ENCODE measurements at places on chromosomes 13 and 19. TPM values are rescaled to one million over a fixed set of nuclear protein-coding genes. Genes with fewer than 3 reads are reported as not detected.

The BICRA gene
- total RNA-seq, result 9.8 TPM

The CALR3 gene
- total RNA-seq, result not detected

The ARHGAP33 gene
- 85.5 TPM for total RNA-seq

The NLRP4 gene
- under 0.01 TPM for total RNA-seq

The ODAD3 gene
- 0.47 TPM for total RNA-seq

The NANOS2 gene
- not detected for total RNA-seq

The KLF1 gene
- 0.31 TPM for total RNA-seq

The AMH gene
- total RNA-seq, result not detected

The REEP6 gene
- total RNA-seq, result 0.31 TPM

DNA sequence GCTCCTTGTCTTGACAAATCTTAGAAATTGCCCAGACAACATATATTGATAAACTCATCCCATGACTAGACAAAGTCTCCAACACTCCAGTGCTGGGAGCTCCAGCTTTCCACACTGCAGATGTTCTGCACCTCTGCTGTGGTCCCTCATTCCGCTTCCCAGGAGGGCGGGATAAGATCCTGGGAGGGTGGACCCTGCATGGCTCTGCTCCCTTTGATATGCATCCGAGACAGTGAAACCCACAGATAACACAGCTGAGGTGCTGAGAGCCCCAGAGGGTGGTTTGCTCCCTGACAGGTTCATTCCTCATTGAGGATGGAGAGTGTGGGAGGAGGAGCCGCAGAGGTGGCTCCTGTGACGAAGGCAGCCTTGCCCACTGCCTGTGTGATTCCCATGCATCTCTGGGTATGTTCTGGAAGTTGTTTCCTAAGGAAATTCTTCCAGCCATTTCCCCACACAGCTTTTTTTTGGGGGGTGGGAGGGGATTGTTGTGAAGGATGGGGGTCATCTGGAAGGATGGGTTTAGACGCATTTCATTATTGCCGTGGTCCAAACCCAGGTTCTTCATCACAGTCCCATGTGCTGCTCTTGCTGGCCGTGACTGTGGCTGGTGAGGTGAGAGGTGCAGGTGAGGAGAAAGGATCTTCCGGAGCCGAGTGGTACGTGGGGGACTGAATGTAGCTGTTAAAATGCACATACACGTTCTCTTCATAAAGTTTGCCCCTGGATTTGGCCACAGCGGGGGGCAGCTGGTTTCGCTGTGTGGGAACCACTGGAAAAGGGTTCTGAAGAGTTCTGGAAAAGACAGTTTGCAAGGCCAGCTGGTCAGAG is 46.4 kb downstream of the SLC7A9 start:
- DNase-seq, result no peak

DNA sequence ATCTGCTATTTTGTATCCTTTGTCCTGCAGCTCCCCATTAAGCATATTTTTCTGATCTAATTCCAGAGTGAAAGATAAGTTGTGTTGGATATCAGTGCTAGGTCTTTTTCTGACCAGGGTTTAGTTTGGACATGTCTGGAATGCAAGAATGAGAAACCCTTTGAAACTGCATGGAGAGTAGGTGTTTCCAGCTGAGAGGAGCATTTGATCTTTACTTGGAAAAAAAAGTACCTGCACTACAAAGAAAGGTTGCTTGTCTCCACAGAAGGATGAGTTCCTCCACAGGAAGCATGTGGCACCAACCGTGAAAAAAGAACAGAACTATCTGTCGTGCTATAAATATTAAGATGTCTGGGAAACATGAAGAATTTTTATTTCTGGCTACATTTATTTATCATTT is 36.6 kb upstream of the MED4 start:
- no peak for DNase-seq

- no peak for DNase-seq
These were observed 67.8 kb downstream of the RXFP2 start for GRCh38 chr13:31807090-31807541.

- DNase-seq, result no peak
These were observed 20.1 kb downstream of the DEDD2 start for GRCh38 chr19:42197375-42197817.

- DNase-seq, result no peak
These were observed 61.4 kb downstream of the KDM4B start for GRCh38 chr19:5030136-5030820.

GRCh38 chr19:10334588-10335351 is 1.4 kb upstream of the RAVER1 start:
- DNase-seq, result peak; percentile 48

DNA sequence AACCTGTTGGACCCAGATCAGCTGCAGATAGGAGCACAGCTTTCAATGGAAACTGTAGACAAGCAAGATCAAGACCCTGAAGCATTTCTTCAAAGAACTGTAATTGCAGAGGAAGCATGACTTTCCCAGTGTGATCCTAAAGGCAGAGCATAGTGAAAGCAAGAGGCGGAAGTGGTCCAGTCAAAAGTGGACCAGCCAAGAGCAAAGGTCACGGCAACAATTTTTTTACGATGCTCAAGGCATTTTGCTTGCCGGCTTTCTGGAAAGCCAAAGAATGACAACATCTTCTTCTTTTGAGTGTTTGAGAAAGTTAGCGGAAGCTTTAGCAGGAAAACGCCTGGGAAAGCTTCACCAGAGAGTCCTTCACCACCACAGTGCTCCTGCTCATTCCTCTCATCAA is 111.6 kb downstream of the RNF17 start:
- no peak for DNase-seq

DNA sequence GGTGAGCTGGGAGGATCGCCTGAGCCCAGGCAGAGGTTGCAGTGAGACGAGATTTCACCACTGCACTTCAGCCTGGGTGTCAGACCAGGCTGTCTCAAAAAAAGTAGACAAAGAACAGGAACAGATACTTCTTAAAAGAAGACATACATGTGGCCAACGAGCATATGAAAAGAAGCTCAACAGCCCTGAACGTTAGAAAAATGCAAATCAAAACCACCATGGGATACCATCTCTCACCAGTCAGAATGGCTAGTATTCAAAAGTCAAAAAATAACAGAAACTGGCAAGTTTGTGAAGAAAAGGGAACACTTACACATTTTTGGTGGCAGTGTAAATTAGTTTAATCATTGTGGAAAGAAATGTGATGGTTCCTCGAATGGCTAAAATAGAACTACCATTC is 3.0 kb upstream of the LGALS14 start:
- no peak for DNase-seq

- DNase-seq, result no peak
These were observed 12.2 kb upstream of the EVI5L start for GRCh38 chr19:7817801-7818200.

DNA sequence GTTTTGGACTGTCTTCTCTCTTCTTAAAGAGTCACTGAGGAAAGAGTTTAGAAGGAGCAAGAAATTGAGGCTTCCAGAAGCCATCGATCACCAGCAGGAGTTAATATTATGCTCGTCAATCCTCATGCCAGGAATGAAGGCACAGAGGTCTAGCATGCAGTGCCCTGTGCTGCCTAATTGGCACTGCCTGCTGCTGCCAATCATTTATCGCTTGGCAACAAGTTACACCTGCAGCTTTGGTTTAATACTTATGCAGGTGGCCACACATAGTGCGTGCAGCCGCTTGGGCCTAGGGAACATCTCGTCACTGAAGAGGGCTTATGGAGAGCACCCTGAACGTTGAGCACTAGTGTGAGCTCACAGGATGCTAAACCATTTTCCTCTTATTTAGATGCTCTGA is 2.7 kb upstream of the SOX1 start:
- DNase-seq, result no peak

DNA sequence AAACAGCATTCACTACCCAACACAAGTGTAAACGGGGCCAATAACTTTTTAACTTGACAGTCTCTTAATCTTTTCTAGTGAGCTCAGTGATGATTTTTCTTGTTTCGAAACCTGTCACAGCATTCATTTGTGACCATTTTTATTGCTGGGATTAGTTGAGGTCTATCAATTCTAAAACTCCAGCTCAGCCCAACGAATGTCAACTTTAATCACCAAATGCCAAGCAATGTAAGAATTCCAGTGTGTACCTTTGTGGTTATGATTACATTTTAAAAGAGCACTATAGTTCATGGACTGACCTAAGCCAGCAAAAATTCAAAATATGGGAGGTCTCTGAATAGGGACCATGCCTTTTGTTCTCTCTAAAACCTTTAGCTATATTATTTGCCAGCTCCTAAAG is 694.3 kb upstream of the SGCG start:
- DNase-seq, result no peak

DNA sequence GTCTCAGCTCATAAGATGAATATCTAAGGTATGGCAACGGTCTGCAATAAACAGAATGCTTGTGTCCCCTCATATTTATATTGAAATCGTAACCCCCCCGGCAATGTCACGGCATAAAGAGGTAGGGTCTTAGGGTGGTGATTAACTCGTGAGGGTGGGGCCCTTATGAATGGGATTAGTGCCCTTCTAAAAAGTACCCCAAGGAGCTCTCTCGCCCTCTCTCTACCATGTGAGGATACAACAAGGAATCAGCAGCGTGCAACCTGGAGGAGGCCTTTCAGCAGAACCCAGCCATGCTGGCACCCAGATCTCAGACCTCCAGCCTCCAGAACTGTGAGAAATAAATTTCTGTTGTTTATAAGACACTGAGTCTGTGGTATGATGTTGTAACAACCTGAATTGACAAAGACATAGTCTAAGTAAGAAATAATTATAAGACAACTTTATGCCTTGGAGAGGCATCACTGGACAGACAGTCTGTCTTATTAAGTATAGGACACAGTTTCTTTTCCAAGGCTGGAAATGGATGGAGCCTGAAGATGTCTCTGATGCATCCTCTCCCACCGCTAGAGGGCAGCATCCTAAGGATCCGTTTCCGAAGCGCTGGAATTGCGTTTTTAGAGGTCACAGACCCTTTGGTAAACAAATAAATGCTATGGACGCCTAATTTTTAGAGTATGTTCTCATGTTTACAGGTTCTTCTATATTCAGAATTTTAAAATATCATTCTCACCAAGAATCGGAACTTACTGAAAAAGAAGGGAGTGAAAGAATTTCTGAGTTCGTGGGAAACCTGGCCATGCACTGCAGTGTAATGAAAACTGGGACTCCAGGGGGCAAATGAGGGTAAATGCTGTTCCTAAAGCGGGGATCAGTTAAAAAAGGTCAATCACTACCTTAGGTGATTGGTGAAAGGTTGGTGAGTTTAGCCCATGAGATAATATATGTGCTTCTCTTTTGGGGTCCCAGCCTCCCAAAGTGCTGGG is 13.3 kb upstream of the LEUTX start:
- DNase-seq, result no peak

DNA sequence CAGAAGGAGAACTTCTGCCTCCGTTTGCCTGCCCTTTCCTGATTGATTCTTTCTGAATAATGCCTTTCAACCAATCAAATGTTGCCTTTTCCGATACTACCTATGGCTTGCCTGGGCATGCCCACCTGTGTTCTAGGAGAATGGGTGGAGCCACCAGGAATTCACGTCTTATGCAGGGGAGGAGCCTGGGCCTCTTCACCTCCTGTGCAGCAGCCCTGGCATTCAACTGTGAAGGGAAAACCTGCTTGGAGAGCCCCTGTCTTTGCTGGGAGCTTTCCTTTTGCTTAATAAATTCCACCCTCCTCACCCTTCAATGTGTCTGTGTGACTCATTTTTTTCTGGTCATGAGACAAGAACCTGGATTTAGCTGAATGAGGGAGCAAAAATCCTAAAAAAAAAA is 730.7 kb downstream of the UQCRFS1 start:
- DNase-seq, result no peak

- DNase-seq, result no peak
These were observed 4.9 kb upstream of the IFNL4 start for GRCh38 chr19:39253374-39254149.

DNA sequence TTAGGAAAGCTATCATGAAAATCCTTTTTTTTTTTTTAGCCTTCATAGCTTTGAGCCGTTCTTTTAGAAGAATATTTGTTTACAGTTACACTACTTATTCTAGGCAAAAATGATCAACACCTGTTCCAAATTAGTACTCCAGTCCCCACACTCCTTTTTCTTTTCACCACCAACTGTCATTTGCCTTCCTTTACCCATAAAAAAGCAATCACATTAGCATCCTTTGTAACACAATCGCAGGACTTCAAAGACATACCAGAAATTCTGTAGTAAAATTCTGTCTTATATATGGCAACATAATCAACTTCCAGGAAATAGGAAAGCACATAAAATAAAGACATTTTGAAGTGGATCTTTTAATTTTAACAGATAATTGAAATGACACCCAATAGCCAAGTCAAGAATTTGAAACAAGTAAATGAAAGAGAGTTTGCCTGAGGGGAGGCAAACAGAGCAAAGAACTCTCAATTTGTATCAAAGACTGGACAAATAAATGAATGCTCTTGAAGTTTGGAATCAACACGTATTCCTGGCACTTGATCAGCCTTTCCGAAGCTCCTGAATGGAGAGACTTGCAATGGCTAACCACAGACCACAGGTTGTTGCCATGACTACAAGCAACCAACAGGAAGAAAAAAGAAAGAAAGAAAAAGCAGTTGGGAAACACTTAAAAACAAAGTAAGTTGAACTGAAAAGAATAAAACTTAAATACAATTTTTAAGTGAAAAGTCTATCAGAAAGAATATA is 206.8 kb downstream of the PCDH9 start:
- DNase-seq, result no peak

DNA sequence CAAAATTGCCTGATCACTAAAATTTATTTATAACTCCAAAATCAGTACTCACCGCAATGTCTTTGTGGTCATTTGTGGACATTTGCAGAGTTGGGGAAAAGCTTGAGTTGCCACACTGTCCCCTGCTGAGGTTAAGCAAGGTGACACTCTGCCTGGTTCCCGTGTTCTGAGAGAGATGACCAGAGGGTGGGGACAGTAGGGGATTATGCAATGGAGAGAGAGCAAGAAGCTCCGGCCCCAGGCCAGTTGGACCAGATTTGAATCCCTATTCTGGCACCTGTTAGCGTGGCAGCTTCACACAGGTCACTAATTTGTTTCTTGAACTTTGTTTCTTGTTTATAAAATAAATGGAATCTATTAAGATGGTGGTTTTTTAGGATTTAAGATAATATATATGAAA is 17.8 kb downstream of the ERCC5 start:
- DNase-seq, result no peak

GRCh38 chr19:10189616-10190015 is 5.1 kb downstream of the DNMT1 start:
- DNase-seq, result no peak

DNA sequence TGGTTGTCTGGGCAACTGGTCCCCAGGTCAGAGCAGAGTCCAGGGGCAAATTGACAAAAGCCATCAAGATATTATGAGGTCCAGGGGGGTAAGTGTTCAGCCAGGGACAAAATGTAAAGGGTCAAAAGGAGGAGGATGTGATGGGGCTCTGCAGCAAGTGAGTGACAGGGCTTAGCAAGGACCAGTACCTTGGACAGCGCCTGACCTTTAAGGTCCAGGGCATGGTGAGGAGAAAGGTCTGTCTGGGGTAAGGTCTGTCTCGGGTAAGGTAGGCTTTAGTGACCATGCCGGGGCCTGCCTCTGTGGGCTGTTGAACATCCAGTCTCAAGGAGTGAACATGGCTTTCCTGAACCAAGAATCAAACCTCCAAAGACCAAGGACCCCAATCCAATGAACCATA is 6.3 kb upstream of the ZNF358 start:
- DNase-seq, result no peak

GRCh38 chr19:1272423-1273262 is 2.7 kb upstream of the FAM174C start:
- no peak for DNase-seq

GRCh38 chr13:38697628-38698333 is 10.9 kb downstream of the FREM2 start:
- no peak for DNase-seq

- no peak for DNase-seq
These were observed 6.2 kb upstream of the CYP2A7 start for GRCh38 chr19:40888191-40888590.

Data from occipital lobe (tissue), 3 donors.